CD4-positive, alpha-beta T cell treated with Interleukin-6 at 100 ng/mL for 8 hours (primary cell): ENCODE measurements at places on chromosomes 7 and 10.

GRCh38 chr7:99120916-99121315 is 23.0 kb downstream of the SMURF1 start:
- DNase-seq: no peak

DNA sequence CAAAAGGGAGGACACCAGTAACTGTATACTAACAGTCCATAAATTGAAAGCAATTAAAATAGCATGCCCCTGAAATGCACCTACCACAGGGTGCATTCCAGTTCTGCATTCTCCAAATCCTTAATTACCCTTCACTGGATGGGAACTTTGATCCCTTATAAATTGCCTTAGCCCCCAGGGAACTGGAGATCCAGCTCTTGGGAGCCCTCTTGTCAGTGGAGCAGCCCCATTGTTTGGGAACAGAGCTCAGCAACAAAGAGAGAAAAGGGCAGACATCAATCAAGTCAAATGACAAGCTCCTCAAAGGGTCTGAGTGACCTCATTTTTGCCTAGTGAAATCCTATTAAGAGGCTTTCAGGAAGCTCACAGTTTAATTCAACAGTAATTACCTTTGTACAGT is 472.6 kb downstream of the XPNPEP1 start:
- DNase-seq: no peak

GRCh38 chr10:48404646-48405045 is 98.2 kb downstream of the MAPK8 start:
- no peak for DNase-seq

GRCh38 chr10:2951235-2951835 is 116.0 kb upstream of the PFKP start:
- DNase-seq: no peak

- DNase-seq: no peak
Observed at GRCh38 chr10:30915146-30915545, 116.5 kb downstream of the ZNF438 start.

DNA sequence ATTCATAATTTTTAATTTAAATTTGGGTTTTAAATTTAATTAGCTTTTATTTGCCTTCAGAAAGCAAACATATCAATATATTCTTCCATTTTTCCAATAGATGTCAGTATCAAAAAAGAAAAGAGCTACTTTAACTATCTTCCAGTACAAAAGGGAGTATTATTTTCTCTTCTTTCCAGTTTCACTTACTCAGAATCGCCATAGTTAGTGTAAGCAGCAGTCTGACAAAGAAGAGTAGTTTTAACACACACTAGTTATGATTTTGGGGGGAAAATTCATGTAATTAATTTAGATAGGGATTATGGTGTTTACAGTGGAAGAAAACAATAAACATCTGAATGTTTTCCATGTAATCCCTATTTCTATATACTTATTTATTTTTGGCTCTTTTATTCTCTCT is 272.6 kb upstream of the DGKB start:
- DNase-seq: no peak

GRCh38 chr7:128202287-128202957 is 38.7 kb upstream of the LEP start:
- DNase-seq: no peak
